ENCODE measurements at places on chromosomes 3 and 15.

GRCh38 chr3:111979434-111980038 is 710 bp downstream of the ABHD10 start:
- H3K4me1 ChIP-seq = no peaks in the 10 kb centered on the region
- peak overlapping the region; percentile 84 for H3K4me3 ChIP-seq
- H3K36me3 ChIP-seq = peaks cover 15% of the 10 kb centered on the region
- peak overlapping the region; percentile 70 for H3K27ac ChIP-seq
- H3K27me3 ChIP-seq = no peaks in the 10 kb centered on the region

GRCh38 chr3:195467641-195468390 is 25.0 kb upstream of the ACAP2 start:
- no peaks in the 10 kb centered on the region for H3K4me1 ChIP-seq
- H3K36me3 ChIP-seq = no peaks in the 10 kb centered on the region
- H3K27me3 ChIP-seq = peaks cover 12% of the 10 kb centered on the region

- DNase-seq = no peak
- no peak overlapping the region for H3K4me3 ChIP-seq
- H3K4me1 ChIP-seq = no peaks in the 10 kb centered on the region
- no peak overlapping the region for H3K27ac ChIP-seq
Observed at GRCh38 chr15:37370941-37371340, 270.6 kb upstream of the MEIS2 start.

- DNase-seq = no peak
- no peak overlapping the region for H3K27ac ChIP-seq
- no peaks in the 10 kb centered on the region for H3K36me3 ChIP-seq
- H3K27me3 ChIP-seq = no peaks in the 10 kb centered on the region
- no peak overlapping the region for H3K4me3 ChIP-seq
- H3K4me1 ChIP-seq = no peaks in the 10 kb centered on the region
Observed at GRCh38 chr3:112579232-112579631, 17.4 kb downstream of the SLC35A5 start.

- no peak overlapping the region for H3K27ac ChIP-seq
Observed at GRCh38 chr3:72651498-72651897, 196.7 kb downstream of the SHQ1 start.

GRCh38 chr3:180409170-180409569 is 192.8 kb upstream of the TTC14 start:
- H3K27me3 ChIP-seq = no peaks in the 10 kb centered on the region
- H3K36me3 ChIP-seq = no peaks in the 10 kb centered on the region
- H3K27ac ChIP-seq = peak overlapping the region; percentile 83
- no peak for DNase-seq

GRCh38 chr3:32246079-32246675 is 7.7 kb downstream of the CMTM8 start:
- no peaks in the 10 kb centered on the region for H3K27me3 ChIP-seq
- no peaks in the 10 kb centered on the region for H3K36me3 ChIP-seq
- peak; percentile 37 for DNase-seq

DNA sequence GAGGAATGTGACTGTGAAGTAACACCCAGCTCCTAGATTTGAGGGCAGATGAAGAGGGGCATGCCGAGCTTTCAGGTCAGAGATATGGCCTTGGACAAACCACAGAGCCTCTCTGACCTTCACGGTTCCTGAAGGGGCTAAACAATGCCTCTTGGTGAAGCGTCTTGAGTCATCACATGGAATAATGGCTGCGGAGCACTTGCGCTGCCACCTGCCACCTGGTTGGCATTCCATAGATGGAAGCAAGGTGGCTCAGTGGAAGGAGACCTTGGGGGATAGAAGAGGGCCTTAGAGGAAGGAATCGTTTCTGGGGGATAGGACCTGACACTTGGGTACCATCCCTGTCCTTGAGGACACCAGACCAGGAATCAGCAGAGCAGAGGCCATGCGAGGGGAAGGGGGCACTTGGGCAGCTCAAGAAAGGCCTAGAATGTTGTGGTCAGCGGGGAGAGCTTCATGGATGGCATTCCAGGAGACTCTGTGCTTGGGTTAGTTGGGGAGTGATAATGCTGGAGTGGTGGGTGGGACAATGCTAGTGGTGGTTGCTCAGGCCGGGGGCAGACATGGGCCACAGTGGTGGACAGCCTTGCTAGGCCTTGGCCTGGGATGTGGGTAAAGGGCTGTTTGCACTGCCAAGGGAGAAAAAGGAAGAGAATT is 12.6 kb downstream of the MRAS start:
- DNase-seq = no peak
- H3K4me1 ChIP-seq = no peaks in the 10 kb centered on the region
- H3K4me3 ChIP-seq = no peak overlapping the region
- peaks cover 37% of the 10 kb centered on the region for H3K27me3 ChIP-seq

DNA sequence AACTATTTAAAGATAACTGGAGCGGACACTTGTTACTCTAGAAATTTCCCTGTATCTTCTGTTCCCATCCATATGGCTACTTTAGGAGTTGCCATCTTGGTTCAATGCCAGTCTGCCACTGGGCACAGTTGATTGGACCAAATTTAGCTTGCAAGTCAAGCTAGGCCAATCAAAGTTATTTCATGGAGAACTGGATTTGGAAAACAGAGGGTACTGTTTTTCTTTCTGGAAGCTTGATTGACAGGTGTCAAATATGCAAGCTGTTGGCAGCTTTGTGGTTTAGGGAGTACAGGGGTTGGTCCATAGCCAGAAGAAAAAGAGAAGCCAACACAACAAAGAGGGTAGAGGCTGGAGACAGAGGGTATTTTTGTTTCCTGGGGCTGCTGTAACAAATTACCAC is 33.4 kb upstream of the KLHL25 start:
- no peak overlapping the region for H3K4me3 ChIP-seq
- no peak for DNase-seq
- H3K27me3 ChIP-seq = no peaks in the 10 kb centered on the region

DNA sequence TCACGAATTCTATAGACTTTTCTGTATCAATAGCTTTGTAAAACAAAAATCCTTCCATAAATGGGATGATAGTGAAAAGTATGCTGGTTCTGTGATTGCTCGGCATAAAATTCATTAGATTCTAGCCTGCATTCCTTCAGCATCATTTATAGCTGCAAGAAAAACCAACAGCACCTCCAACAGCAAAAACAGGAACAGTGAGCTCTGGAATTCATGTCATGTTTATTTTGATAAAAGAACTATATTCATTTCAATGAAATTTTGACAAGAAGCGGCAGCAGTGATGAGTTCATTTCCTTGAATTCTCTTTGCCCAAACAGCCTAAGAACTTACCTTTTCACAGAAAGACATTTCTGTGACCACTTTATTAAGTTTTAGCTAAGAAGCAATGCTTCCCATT is 515.2 kb upstream of the CCDC54 start:
- no peak for DNase-seq
- no peak overlapping the region for H3K27ac ChIP-seq
- H3K27me3 ChIP-seq = no peaks in the 10 kb centered on the region
- H3K36me3 ChIP-seq = no peaks in the 10 kb centered on the region
- H3K4me3 ChIP-seq = no peak overlapping the region

DNA sequence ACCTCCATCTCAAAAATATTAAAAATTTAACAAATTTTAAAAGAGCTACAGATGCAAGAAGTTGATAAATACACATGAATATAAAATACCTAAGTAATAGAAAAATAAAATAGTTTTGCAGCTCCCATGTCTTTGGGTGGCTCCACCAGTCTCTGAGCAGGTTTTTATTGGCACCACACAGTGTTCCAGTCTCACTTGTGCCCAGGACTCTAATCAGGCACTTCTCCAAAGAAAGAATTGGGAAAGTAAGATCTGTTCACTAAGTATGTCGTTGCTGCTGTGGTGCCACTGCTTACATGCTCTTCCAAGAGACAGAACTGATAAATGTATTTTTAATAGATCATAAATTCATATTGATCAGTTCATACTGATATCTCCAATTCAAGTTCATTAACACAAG is 92.5 kb upstream of the ABI3BP start:
- no peaks in the 10 kb centered on the region for H3K27me3 ChIP-seq
- no peak for DNase-seq
- H3K4me1 ChIP-seq = no peaks in the 10 kb centered on the region

- DNase-seq = no peak
- H3K4me3 ChIP-seq = no peak overlapping the region
- no peaks in the 10 kb centered on the region for H3K4me1 ChIP-seq
- peaks cover 17% of the 10 kb centered on the region for H3K36me3 ChIP-seq
- H3K27me3 ChIP-seq = no peaks in the 10 kb centered on the region
Observed at GRCh38 chr15:67208396-67208795, 46.1 kb downstream of the AAGAB start.

DNA sequence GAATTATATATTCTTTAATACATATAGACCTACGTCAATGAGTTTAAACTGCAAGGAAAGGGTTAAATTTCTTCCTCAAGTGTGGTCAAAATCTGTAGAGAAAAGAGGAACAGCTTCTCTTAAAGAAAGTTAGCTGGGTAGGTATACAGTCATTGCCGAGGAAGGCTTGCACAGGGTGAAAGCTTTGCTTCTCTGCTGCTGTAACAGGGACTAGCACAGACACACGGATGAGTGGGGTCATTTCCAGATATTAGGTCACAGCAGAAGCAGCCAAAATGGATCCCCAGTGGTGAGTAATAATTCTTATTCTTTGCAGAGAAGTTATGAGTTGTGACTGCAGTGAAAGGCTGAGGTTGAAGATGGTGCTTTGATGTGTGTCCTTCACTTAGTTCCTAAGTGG is at the start of gene CD86:
Gene CD86, plus strand, starts transcription at position 148 of the 400 bp plus-strand sequence. Its CDS starts 128 bp downstream, at position 276.
- peaks cover 11% of the 10 kb centered on the region for H3K27me3 ChIP-seq
- DNase-seq = no peak
- H3K27ac ChIP-seq = no peak within 1 kb of the TSS
- no peak within 1 kb of the TSS for H3K4me3 ChIP-seq
- H3K4me1 ChIP-seq = no peaks in the 10 kb centered on the region
- no peaks in the 10 kb centered on the region for H3K36me3 ChIP-seq

DNA sequence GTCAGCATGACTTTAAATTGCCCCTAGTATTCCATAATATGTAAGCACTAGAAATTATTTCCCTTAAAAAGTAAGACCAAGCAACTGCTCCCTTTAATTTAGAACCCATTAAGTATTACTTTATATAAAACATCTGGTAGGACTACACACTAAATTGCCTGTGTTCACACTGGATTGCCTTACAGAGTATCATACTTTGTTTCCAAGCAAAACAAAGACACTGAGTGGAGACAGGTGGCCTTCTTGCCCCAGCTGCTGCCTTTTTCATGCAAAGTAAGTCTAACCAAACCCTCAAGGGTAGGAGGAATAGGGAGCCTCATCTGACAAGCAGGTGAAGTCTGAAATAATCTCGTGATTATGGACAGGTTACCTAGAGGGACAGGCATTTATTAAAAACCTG is 87.3 kb downstream of the PEX5L start:
- no peak overlapping the region for H3K27ac ChIP-seq
- H3K27me3 ChIP-seq = peaks cover 10% of the 10 kb centered on the region
- no peak overlapping the region for H3K4me3 ChIP-seq
- H3K4me1 ChIP-seq = no peaks in the 10 kb centered on the region

DNA sequence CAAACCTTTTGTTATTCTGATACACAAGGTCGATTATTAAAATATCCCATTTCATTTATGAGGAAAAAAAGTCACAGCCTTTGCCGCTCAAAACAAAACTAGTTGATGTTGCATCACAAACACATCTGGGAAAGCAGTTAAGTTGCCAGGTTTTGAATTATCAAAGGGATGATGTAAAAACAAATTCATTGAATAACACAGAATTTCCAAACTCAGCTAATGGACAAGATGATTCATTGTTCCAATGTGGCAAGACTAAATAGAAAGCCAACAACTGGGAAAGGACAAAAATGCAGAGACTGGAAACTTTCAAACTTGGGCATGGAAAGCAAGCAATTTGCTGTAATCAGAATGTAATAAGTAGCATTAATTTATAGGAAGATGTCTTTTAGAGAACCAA is 610.0 kb upstream of the ZNF385D start:
- H3K27me3 ChIP-seq = no peaks in the 10 kb centered on the region
- H3K27ac ChIP-seq = no peak overlapping the region
- no peaks in the 10 kb centered on the region for H3K36me3 ChIP-seq
- H3K4me1 ChIP-seq = no peaks in the 10 kb centered on the region
- no peak for DNase-seq
- H3K4me3 ChIP-seq = no peak overlapping the region

- H3K27me3 ChIP-seq = no peaks in the 10 kb centered on the region
- H3K4me3 ChIP-seq = no peak overlapping the region
- no peak overlapping the region for H3K27ac ChIP-seq
- no peak for DNase-seq
- H3K36me3 ChIP-seq = no peaks in the 10 kb centered on the region
Observed at GRCh38 chr15:39344662-39345141, 236.2 kb upstream of the THBS1 start.

DNA sequence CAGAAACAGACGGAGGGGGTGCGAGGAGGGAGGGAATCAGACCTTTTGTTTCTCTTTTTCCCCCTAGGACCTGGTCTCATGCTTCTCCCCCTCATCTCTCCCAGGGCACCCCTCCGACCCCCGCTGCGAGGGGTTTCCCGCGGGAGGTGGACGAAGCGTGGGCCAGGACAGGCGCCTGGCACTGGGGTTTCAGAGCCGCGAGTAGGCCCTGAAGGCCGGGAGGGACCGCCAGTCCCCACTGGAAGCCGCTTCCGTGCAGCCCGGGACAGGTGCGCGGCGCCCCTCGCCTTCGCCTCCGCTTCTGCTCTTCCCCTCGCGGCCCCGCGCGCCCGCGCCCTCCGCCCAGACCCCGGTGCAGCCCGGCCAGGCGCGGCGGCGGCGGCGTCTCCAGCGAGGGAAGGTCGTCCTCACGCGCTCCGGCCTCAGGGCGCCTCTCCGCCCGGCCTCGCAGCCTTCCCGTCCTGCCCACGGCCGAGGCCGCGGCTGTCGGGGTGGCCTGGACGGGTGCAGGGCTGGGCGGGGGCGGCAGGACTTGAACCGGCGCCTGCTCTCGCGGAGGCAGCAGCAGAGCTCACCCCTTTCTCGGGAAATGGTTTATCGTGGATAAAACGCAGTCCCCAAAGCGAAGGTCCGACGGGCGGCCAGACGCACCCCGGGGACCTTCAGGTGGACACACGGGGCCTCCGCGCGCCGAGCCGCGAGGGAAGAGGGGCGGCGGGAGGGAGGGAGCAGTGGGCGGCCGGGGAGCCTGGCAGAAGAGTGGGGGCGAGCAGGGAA is 31.5 kb upstream of the ADAMTS17 start:
- H3K4me1 ChIP-seq = no peaks in the 10 kb centered on the region
- H3K27me3 ChIP-seq = peaks cover 49% of the 10 kb centered on the region
- H3K27ac ChIP-seq = no peak overlapping the region
- DNase-seq = no peak

DNA sequence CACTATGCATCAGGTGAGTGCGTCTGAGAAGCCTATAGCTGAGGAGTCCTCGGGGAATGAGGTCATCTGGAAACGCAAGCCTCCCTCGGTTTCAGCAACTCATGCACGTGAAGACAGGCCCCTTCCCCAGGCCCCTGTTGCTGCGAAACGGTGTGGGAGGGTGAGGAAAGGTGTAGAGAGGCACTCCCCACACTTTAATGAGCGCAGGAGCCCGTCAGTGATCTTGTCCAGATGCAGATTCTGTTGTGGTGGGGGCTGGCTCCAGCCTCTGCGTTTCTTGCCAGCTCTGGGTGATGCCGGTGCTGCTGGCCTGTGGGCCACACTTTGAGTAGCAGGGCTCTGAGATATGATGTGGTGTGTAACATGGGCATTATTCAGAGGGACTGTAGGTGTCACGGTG is 38.6 kb upstream of the LACTB start:
- H3K4me1 ChIP-seq = no peaks in the 10 kb centered on the region
- no peaks in the 10 kb centered on the region for H3K36me3 ChIP-seq
- DNase-seq = no peak
- H3K27ac ChIP-seq = no peak overlapping the region
- no peak overlapping the region for H3K4me3 ChIP-seq

GRCh38 chr3:184378651-184379357 is 797 bp upstream of the THPO start:
- peaks cover 94% of the 10 kb centered on the region for H3K27me3 ChIP-seq
- H3K4me3 ChIP-seq = peak overlapping the region; percentile 52
- DNase-seq = no peak
- no peaks in the 10 kb centered on the region for H3K36me3 ChIP-seq
- no peaks in the 10 kb centered on the region for H3K4me1 ChIP-seq
